Large intestine (tissue), 12 donors: ENCODE measurements at places on chromosomes 13 and 19. TPM values are rescaled to one million over a fixed set of nuclear protein-coding genes. Genes with fewer than 3 reads are reported as not detected.

The KCNRG gene
- polyA plus RNA-seq, result 0.76 TPM

DNA sequence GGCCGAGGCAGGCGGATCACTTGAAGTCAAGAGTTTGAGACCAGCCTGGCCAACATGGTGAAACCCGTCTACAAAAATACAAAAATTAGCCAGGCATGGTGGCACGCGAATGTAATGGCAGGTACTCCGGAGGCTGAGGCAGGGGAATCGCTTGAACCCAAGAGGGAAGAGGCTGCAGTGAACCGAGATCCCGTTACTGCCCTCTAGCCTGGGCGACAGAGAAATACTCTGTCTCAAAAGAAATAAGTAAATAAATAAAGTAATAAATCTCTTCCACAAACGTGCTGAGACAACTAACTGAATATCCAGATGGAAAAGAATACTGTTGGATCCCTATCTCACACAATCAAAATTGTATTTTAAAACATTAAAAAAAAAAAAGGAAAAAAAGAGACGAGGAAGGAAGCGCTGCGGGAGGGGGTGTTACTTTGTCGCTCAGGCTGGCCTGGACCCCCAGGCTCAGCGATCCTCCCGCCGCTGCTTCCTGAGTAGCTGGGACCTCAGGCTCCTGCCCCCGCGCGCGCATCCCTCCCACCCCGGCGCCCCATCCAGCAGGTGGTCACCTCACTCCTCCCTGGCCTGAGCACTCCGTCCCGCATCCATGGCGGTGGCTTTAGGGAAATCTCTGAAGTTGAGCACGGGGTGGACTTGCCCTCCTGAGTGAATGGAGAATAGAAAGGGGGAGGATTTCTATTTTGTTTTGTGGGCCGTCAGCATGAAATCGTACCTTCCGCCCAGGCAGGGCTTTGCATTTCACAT is 628 bp upstream of the ZNF813 start:
- H3K4me3 ChIP-seq, result peak overlapping the region; percentile 77
- H3K27me3 ChIP-seq, result no peaks in the 10 kb centered on the region
- H3K27ac ChIP-seq, result peak overlapping the region; percentile 63
- H3K4me1 ChIP-seq, result no peaks in the 10 kb centered on the region
- peak; percentile 15 for DNase-seq

DNA sequence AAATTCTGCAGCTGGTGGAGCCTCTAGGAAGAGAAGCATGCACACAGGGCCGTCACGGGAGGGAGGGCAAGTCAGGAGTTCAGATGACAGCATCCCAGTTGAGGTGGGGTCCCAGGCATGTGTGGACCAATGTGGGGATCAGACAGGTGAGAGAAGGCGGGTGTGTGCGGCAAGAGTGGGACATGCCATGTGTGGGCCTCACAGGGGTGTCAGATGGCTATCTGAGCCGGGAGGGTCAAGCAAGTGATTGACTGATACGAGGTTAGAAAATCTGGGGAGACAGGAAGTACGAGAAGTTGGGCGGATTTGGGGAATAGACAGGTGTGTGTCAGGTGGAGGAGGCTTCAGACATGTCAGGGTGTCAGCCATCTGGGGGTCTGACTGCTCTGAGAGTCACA is 8.9 kb downstream of the RASGRP4 start:
- peaks cover 7% of the 10 kb centered on the region for H3K27me3 ChIP-seq
- H3K27ac ChIP-seq, result no peak overlapping the region
- DNase-seq, result no peak
- H3K4me3 ChIP-seq, result no peak overlapping the region
- H3K4me1 ChIP-seq, result peaks cover 7% of the 10 kb centered on the region

GRCh38 chr19:4534836-4535658 is at the start of gene PLIN5:
PLIN5 (minus strand) TSS chr19:4535224; CDS start chr19:4534074, 1,150 bp downstream.
- H3K4me1 ChIP-seq, result peaks cover 8% of the 10 kb centered on the region
- DNase-seq, result peak; percentile 56
- H3K27me3 ChIP-seq, result peaks cover 13% of the 10 kb centered on the region
- no peaks in the 10 kb centered on the region for H3K36me3 ChIP-seq
- no peak within 1 kb of the TSS for H3K27ac ChIP-seq

- DNase-seq, result no peak
- no peak overlapping the region for H3K27ac ChIP-seq
- H3K27me3 ChIP-seq, result peaks cover 3% of the 10 kb centered on the region
- H3K4me3 ChIP-seq, result no peak overlapping the region
- H3K36me3 ChIP-seq, result no peaks in the 10 kb centered on the region
- no peaks in the 10 kb centered on the region for H3K4me1 ChIP-seq
Measured at GRCh38 chr13:109272595-109273325, 513.6 kb downstream of the IRS2 start.

The SBSN gene
- not detected for polyA plus RNA-seq

The PRTN3 gene
- 0.22 TPM for polyA plus RNA-seq

The PGLYRP2 gene
- not detected for polyA plus RNA-seq

DNA sequence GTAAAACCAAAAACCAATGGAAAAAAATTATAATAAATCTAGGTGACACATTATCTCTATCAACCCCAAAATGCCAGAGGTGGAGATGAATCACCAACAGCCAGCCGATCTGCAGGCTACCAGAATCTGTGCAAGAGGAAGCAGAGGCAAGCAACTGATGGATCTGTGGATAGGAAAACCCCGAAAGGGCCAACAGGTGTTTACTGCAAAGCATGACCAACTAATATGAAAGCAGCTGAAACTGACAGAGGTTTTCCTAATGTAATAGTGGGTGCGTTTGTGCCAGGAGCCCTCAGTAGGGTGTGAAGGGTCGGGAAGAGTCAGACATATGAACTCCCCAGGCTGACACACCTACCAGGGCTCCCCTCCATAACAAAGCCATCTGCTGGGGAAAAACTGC is 554.6 kb downstream of the RFC3 start:
- no peaks in the 10 kb centered on the region for H3K27me3 ChIP-seq
- H3K4me3 ChIP-seq, result no peak overlapping the region
- no peak for DNase-seq

The HCN2 gene
- polyA plus RNA-seq, result 0.76 TPM

- H3K36me3 ChIP-seq, result peaks cover 24% of the 10 kb centered on the region
- H3K27ac ChIP-seq, result peak overlapping the region; percentile 64
Measured at GRCh38 chr13:27425918-27426630, 1.7 kb downstream of the GTF3A start.

DNA sequence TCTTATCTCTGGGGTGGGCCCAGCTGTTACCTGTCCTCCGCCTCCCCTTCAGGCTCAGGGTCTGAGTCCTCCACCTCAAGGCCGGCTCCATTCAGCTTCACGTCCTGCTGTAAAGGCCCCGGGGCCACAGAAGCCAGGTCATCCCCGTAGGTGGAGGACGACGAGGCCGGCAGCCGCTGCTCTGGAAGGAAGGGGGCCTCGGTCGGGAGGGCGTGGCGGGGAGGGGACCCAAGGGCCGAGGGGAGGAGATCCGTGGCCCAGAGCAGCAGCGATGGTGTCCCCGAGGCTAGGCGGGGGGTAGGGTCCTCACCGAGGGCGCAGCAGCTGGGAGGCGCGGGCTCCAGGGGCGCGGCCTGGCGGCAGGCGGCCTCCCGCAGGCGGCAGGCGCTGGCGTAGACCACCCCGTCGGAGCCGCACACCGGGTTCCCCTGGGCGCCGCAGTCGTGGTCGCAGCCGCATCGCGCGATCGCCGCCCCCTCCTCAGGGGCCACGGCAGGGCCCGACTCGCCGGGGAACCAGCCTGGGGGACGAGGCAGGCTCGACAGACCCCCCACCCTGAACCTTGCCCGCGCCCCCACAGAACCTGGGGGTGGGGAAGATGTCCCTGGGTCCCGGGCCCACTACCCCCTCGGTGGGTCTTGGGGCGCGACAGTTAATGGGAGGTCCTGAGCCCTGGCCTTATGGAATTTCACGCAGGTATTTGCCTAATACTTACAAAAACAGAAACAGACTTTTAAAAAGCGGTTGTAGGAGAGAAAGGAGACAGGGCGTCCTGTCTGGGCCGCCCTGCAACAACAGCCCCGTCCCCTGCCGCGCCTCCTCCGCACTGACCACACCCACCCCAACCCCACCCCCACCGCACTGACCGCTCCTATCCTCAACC is 7.6 kb downstream of the F2RL3 start:
- no peaks in the 10 kb centered on the region for H3K36me3 ChIP-seq
- H3K4me3 ChIP-seq, result peak overlapping the region; percentile 44
- H3K27ac ChIP-seq, result peak overlapping the region; percentile 51
- DNase-seq, result peak; percentile 32

GRCh38 chr19:56637976-56638555 is 4.9 kb upstream of the SMIM17 start:
- H3K27ac ChIP-seq, result no peak overlapping the region
- peak; percentile 45 for DNase-seq
- H3K27me3 ChIP-seq, result peaks cover 6% of the 10 kb centered on the region

The TRPC4 gene
- polyA plus RNA-seq, result 1.3 TPM

DNA sequence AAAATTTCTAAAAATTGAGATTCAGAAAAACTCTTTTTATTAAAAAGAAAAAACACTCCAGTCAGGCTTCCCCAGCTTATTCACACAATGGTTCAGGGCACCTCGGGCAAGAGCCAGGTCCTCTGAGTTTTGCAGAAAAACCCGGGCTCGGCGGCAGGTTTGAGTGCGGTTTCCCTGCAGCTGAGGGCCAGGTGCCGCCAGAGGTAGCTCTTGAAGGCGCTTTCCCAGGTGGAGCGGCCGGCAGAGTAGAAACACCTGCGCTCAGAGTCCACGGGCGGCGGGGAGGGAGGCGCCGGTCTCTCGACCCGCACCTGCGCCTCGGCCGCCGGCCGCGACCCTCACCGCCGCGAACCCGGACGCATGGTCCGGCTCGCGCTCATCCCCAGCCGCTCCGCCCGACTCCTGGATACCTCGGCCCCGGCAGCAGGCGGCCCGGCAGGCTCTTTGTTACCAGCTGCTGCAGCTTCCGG is 444 bp downstream of the PROSER1 start:
- H3K4me3 ChIP-seq, result peak overlapping the region; percentile 93
- peaks cover 2% of the 10 kb centered on the region for H3K36me3 ChIP-seq
- H3K4me1 ChIP-seq, result peaks cover 5% of the 10 kb centered on the region
- H3K27me3 ChIP-seq, result no peaks in the 10 kb centered on the region

DNA sequence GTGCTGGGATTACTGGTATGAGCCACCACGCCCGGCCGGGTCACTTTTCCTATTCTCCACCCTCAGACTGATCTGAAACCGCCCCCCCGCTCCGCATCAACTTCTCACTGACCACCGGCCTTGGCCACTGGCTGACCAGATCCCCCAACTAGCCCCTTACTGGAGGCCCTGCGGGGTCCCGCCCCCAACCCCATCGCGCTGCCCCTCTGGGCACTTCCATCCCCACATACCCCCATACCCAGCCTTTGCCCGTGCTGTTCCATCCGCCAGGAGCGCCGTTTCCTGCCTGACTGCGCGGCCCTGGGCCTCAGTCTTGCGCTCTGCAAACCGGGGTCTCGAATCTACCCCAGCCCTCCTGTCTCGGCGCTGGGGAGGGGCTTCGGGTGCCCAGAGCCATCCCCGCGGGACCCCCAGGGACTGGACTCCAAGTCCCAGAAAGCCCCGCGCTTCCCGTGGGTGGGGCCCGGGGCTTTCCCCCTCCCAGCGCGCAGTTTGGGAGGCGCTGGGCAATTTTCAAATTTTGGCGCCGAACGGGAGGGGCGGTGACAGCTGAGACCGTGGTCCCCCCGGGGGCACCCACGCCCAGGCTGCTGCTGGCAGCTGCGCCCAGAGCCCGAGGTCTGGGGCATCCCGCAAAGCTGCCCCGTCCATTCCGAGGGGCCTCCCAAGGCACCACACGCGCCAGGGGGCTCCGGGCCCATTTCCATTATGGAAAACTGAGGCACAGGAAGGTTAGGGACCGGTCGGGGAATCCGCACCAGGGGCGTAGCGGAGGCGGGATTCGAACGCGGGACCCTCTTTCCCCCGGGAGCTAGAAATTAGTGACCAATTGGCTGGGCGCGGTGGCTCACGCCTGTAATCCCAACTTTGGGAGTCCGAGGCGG is 5.2 kb upstream of the LMNB2 start:
- DNase-seq, result no peak
- H3K27ac ChIP-seq, result no peak overlapping the region
- H3K4me3 ChIP-seq, result peak overlapping the region; percentile 63
- H3K36me3 ChIP-seq, result no peaks in the 10 kb centered on the region
- H3K27me3 ChIP-seq, result no peaks in the 10 kb centered on the region
